ENCODE measurements at places on chromosomes 1 and 21. TPM values are rescaled to one million over a fixed set of nuclear protein-coding genes. Genes with fewer than 3 reads are reported as not detected.

The CELA2A gene
- not detected for total RNA-seq

The BOLA1 gene
- 21.7 TPM for total RNA-seq

The TTLL7 gene
- 7.7 TPM for total RNA-seq

The CCDC27 gene
- not detected for total RNA-seq

The OTUD3 gene
- total RNA-seq, result 3.9 TPM

The OXCT2 gene
- not detected for total RNA-seq

The FMO3 gene
- 31.3 TPM for total RNA-seq

The CRYBG2 gene
- total RNA-seq, result not detected

The CREB3L4 gene
- total RNA-seq, result 12.1 TPM
